ENCODE measurements at places on chromosomes 13 and 19.

GRCh38 chr13:27442797-27443196, 7.6 kb downstream of the MTIF3 start:
- no peak for DNase-seq

- DNase-seq, result no peak
Measured at GRCh38 chr19:12802267-12803106, 618 bp downstream of the THSD8 start.

- no peak for DNase-seq
Measured at GRCh38 chr19:15429825-15430467, 11.2 kb upstream of the AKAP8L start.

DNA sequence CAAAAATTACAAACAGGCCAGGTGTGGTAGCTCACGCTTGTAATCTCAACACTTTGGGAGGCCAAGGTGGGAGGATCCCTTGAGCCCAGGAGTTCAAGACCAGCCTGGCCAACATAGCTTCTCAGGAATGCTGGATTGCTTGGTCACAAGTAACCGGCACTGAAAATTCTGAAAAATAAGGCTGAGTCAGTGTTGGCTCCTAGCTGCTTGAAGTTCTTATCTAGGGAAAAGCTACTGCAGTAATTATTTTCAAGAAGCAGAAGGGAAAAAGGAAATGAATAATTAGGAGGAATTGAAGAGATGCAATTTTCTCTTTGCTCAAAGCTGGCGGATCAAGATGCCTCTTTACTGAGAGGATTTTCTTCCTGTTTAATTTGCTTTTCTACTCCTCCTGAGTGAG, 75.0 kb upstream of the GTF3A start:
- no peak for DNase-seq

DNA sequence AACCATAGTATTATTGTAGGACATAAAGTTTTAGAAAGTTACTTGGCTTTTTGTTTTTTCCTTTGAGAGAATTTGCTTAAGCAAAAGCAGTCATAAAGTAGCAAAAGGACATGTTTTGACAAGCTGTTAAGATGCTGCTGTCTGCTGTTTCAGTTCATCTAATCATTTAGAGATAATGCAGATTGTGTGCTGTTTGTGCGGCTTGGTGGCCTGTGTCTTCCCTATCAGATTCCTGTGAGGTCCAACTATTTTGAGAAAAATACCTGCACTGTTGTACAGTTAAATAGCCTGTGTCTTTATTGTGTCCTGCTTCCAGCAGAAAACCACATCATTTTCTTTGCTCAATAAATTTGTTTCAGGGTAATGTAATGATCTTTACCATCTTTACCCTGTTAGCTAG, 20.0 kb downstream of the UCHL3 start:
- DNase-seq, result no peak

GRCh38 chr19:56953470-56953869, 112.9 kb upstream of the PEG3 start:
- DNase-seq, result no peak

All from DMS53 (cell line).